ENCODE measurements at places on chromosomes 5 and 9.

- no peaks in the 10 kb centered on the region for H3K36me3 ChIP-seq
- H3K27me3 ChIP-seq, result no peaks in the 10 kb centered on the region
- H3K4me1 ChIP-seq, result no peaks in the 10 kb centered on the region
- no peak for DNase-seq
Observed at GRCh38 chr9:116992865-116993264, 305.8 kb downstream of the TRIM32 start.

- no peak for DNase-seq
- H3K4me3 ChIP-seq, result no peak overlapping the region
- no peaks in the 10 kb centered on the region for H3K27me3 ChIP-seq
- H3K36me3 ChIP-seq, result no peaks in the 10 kb centered on the region
- H3K27ac ChIP-seq, result no peak overlapping the region
Observed at GRCh38 chr5:130528474-130528873, 624.2 kb downstream of the CHSY3 start.

DNA sequence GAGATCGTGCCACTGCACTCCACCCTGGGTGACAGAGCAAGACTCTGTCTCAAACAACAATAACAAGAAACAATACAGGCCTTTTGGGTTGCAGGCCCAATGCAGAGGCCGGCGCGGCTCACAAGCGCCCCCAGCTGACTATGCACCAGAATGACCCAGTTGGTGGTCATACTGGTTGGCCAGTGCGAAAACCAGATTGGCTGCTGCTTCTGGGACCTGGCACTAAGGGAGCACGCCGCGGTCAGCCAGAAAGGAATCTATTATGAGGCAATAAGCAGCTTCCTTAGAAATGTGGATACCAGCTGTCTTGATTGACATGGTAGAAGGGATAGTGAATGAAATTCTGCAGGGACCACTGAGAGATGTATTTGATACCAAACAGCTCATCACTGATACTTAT, 35.0 kb downstream of the RANBP17 start:
- H3K27me3 ChIP-seq, result no peaks in the 10 kb centered on the region
- no peaks in the 10 kb centered on the region for H3K36me3 ChIP-seq
- H3K27ac ChIP-seq, result no peak overlapping the region
- DNase-seq, result no peak
- no peaks in the 10 kb centered on the region for H3K4me1 ChIP-seq
- H3K4me3 ChIP-seq, result no peak overlapping the region

DNA sequence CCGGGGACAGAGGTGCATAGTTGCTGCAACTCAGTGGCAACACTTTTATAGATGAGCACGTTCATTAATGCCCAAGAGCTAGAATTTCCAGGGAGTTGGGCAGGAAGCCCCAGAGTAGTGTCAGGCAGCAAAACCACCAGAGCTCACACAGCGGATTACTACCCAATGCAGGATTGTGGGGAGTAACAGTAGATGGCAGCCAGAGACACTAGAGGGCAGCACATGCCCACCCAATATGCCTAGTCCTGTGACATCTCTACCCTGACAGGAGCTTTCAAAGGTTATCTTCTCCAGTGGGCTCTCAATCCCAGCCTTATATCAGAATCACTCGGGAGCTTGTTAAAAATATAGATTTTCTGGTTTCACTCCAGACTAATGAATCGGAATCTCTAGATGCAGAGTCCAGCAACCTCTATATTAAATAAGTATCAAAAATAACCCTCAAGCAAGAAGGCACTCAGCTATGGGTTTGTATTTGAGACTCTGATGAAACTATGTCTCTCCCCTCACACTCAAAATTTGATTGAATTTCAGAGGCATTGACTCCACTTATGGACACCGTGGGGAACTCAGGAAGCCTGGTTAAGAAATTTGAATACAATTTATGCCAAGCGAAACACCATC, 58.4 kb upstream of the PHF24 start:
- no peaks in the 10 kb centered on the region for H3K36me3 ChIP-seq
- no peaks in the 10 kb centered on the region for H3K27me3 ChIP-seq
- no peak overlapping the region for H3K27ac ChIP-seq
- no peak for DNase-seq

GRCh38 chr5:32309761-32310160, 3.0 kb downstream of the MTMR12 start:
- H3K27me3 ChIP-seq, result no peaks in the 10 kb centered on the region
- peaks cover 46% of the 10 kb centered on the region for H3K4me1 ChIP-seq

GRCh38 chr9:123356851-123357742, 1.1 kb downstream of the CRB2 start:
- peaks cover 6% of the 10 kb centered on the region for H3K4me1 ChIP-seq
- peaks cover 16% of the 10 kb centered on the region for H3K27me3 ChIP-seq
- no peak overlapping the region for H3K4me3 ChIP-seq
- no peaks in the 10 kb centered on the region for H3K36me3 ChIP-seq

- peaks cover 10% of the 10 kb centered on the region for H3K27me3 ChIP-seq
- H3K4me1 ChIP-seq, result peaks cover 9% of the 10 kb centered on the region
- DNase-seq, result no peak
- H3K4me3 ChIP-seq, result no peak overlapping the region
Observed at GRCh38 chr5:179325296-179326031, 19.8 kb downstream of the ADAMTS2 start.

- H3K4me3 ChIP-seq, result no peak overlapping the region
- H3K36me3 ChIP-seq, result no peaks in the 10 kb centered on the region
- H3K27me3 ChIP-seq, result no peaks in the 10 kb centered on the region
- DNase-seq, result no peak
- H3K4me1 ChIP-seq, result no peaks in the 10 kb centered on the region
Observed at GRCh38 chr5:91499943-91500531, 116.9 kb upstream of the ARRDC3 start.

DNA sequence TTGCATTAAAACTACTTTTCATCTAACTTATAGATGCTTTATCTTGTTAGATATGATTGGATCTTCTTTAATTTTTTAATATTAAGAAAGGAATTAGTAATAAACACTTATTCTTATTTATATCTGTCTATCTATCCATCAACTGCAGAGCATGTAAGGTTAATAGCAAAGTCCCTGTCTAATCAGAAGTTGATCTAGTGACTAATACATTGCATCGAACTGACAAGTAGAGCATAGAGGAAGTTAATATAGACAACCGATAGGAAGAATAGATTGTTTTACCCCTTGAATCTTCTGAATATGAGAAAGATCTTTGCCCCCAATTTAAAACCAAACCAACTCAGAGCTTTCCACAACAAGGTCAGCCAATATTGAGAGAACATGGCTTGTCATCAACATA, 862.0 kb upstream of the CDH6 start:
- H3K27me3 ChIP-seq, result no peaks in the 10 kb centered on the region
- no peaks in the 10 kb centered on the region for H3K4me1 ChIP-seq
- H3K27ac ChIP-seq, result no peak overlapping the region
- H3K36me3 ChIP-seq, result no peaks in the 10 kb centered on the region
- no peak for DNase-seq

DNA sequence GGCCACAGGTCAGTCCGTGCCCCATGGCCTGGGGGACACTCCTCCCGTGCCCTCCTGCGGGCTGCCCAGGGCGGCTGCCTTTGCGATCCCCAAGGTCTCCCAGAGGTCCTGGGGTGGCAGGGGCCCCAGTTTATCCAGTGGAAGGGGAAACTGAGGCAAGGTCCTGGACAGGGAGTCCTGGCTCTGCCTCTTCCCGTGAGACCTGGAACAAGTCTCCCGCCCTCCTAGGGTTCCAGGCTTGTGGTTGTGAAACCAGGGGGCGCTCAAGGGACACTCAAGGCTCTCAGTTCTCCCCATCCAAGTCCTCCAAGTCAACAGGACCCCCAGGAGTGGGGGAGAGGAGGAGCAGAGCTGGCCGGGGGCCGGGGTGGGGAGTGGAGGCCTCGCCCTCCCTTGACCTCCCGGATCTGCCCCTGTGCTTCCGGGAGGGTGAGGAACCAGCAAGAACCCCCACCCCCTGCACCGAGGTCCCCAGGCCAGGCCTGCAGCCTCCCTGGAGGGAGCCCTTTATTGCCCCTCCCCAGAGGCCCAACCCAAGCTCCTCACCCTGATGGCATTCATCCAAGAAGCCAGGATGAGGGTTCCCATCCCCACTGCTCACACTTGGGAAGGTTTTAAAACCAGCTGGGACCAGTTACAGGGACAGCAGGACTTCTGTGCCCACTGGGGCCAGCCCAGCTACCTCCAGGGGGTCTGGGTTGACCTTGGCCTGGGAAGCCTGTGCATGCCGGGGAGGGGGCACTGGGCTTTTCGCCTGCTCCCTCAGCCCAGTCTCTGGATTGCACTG, 24.7 kb upstream of the TMEM250 start:
- no peaks in the 10 kb centered on the region for H3K36me3 ChIP-seq
- H3K4me3 ChIP-seq, result no peak overlapping the region
- H3K27ac ChIP-seq, result no peak overlapping the region
- no peak for DNase-seq
- H3K4me1 ChIP-seq, result no peaks in the 10 kb centered on the region
- H3K27me3 ChIP-seq, result peaks cover 78% of the 10 kb centered on the region

DNA sequence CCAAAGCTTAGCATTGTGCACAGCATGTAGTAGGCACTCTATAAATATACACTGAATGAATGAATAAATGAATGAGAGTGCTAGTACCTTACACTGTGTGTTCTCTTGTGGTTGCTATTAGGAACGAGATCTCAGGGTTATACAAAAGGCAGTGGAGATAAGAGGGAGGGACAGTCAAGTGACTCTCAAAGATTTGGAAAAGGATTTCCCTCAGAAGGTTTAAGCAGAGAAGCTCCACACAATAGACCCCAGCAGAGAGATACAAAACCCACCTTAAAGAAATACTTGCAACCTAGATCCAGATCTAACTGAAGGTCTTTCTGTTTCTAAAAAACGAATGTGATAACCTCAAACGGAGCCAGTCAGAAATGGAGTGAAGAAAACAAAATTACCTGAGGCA, 11.8 kb upstream of the EFNA5 start:
- no peak overlapping the region for H3K27ac ChIP-seq
- no peak overlapping the region for H3K4me3 ChIP-seq
- H3K4me1 ChIP-seq, result no peaks in the 10 kb centered on the region

DNA sequence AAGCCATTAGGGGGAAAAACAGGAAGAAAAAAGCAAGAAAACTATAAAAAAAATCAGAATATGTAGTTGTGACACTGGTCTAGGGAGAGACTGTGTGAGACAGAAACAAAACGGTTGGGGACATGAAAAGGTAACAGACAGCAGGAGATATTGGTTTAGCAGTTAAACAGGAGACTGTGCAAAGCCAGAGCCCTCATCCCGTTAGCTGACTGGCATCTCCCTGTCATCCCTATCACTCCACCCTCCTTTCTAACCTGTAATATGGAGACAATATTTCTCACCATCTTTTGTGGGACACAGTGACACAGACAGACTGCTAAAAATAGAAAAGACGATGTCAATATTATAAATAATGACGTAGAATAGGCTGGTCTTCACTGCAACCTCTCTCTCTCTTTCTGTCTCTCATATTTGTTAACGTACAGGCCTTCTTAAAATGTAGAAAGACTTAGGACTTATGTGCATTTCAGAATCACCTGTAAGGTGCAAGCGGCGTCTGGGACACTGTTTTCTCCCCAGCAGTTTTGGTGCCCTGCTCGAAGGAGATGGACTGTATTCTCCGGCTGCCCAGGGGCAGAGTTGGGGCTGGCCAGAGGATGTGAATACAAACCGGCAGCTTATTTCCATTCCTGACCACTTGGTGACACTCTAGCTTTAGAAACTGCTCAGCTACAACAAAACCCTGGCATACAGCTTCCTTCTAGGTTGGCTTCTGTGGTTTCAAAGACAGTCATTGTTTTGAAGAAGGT, 190.6 kb downstream of the MAT2B start:
- no peak for DNase-seq
- H3K4me1 ChIP-seq, result no peaks in the 10 kb centered on the region
- H3K4me3 ChIP-seq, result no peak overlapping the region
- no peaks in the 10 kb centered on the region for H3K36me3 ChIP-seq

- DNase-seq, result no peak
- H3K36me3 ChIP-seq, result no peaks in the 10 kb centered on the region
- no peak overlapping the region for H3K27ac ChIP-seq
- H3K4me3 ChIP-seq, result no peak overlapping the region
- no peaks in the 10 kb centered on the region for H3K4me1 ChIP-seq
Observed at GRCh38 chr9:112793213-112793810, 42.8 kb downstream of the SNX30 start.

- no peak overlapping the region for H3K27ac ChIP-seq
- DNase-seq, result no peak
- no peaks in the 10 kb centered on the region for H3K36me3 ChIP-seq
- no peaks in the 10 kb centered on the region for H3K4me1 ChIP-seq
- no peak overlapping the region for H3K4me3 ChIP-seq
Observed at GRCh38 chr5:167783145-167783817, 508.2 kb upstream of the WWC1 start.

- no peaks in the 10 kb centered on the region for H3K36me3 ChIP-seq
- no peaks in the 10 kb centered on the region for H3K4me1 ChIP-seq
- H3K27me3 ChIP-seq, result peaks cover 4% of the 10 kb centered on the region
- H3K27ac ChIP-seq, result no peak overlapping the region
Observed at GRCh38 chr9:68714416-68715180, 9.6 kb downstream of the PIP5K1B start.

GRCh38 chr5:14775857-14776256, 95.7 kb downstream of the ANKH start:
- H3K4me1 ChIP-seq, result no peaks in the 10 kb centered on the region
- no peak overlapping the region for H3K4me3 ChIP-seq
- H3K36me3 ChIP-seq, result no peaks in the 10 kb centered on the region
- H3K27me3 ChIP-seq, result no peaks in the 10 kb centered on the region
- DNase-seq, result no peak
- no peak overlapping the region for H3K27ac ChIP-seq

DNA sequence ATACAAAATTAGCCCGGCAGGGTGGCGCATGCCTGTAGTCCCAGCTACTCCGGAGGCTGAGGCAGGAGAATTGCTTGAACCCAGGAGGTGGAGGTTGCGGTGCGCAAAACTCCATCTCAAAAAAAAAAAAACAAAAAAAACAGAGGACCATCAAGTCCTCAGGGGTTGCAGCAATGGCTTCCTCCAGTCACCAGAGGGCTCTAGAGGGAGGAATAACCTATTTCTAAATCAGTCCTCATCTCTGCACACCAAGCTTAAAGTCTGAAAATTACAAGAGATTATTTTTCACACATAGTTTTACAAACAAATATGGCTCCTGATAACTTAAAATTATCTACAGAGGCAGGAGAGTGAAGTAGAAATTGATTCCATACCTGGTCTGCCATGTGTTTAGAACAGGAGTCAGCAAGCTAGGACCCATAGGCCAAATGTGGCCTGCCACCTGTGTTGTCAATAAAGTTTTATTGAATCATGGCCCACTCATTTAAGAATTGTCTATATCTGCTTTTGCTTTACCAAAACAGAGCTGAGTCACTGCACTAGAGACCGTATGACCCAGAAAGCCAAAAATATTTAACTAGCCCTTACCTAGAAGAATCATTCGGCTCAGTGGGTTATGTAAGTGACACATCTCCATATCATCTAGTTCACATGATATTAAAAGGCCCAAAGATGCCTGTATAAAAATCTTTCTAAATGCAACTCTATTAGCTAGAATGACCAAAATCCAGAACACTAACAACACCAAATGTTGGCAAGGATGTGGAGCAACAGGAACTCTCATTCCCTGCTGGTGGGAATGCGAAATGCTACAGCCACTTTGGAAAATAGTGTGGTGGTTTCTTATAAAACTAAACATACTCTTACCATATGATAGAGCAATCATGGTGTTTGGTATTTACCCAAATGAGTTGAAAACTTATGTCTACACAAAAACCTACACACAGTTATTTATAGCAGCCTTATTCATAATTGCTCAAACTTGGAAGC, 207.7 kb downstream of the FRMD3 start:
- H3K27ac ChIP-seq, result no peak overlapping the region
- H3K4me1 ChIP-seq, result peaks cover 21% of the 10 kb centered on the region
- H3K27me3 ChIP-seq, result no peaks in the 10 kb centered on the region
- DNase-seq, result no peak
- H3K36me3 ChIP-seq, result no peaks in the 10 kb centered on the region

Data from suprapubic skin (tissue), 4 donors.